Activated CD4-positive, alpha-beta T cell treated with anti-CD3 and anti-CD28 coated beads, Interleukin-2, amount 50 U/mL, for 1 hour (primary cell): ENCODE measurements at places on chromosomes 6 and 20.
A peak's percentile ranks its signal among the peaks of the same experiment; 100 is the strongest.

DNA sequence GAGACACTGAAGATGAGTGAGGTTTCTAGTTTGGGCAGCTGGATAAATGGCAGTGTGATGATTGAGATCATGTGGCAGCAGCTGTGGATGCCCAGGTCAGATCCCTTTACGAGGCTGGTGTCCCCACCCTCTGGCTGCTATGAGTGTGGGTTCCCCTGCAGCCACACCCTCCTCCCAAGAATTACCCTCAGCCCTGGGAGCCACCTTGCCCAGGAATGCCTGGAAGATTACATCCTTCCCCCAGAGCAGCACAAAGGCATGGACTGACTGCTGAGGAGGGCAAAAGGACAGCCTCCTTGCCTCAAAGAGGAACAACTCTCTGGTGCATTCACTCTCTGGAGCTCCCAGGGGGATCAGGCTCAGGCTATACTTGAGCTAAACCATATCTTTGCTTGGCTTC lies 15.0 kb upstream of the PKHD1 start:
- no peak for DNase-seq

- DNase-seq: no peak
Observed at GRCh38 chr6:63352069-63352543, 32.3 kb upstream of the LGSN start.

GRCh38 chr6:130779658-130780033 lies 47.6 kb upstream of the SMLR1 start:
- DNase-seq: no peak

GRCh38 chr6:2576499-2576898 lies 174.2 kb downstream of the MYLK4 start:
- DNase-seq: no peak

GRCh38 chr6:25217302-25217701 lies 61.9 kb upstream of the CARMIL1 start:
- no peak for DNase-seq

- DNase-seq: no peak
Observed at GRCh38 chr6:42989923-42990322, 5.6 kb downstream of the PPP2R5D start.

- no peak for DNase-seq
Observed at GRCh38 chr6:37514321-37514771, 14.7 kb upstream of the CCDC167 start.

GRCh38 chr20:41616228-41616627 lies 1.9 kb downstream of the CHD6 start:
- DNase-seq: no peak

DNA sequence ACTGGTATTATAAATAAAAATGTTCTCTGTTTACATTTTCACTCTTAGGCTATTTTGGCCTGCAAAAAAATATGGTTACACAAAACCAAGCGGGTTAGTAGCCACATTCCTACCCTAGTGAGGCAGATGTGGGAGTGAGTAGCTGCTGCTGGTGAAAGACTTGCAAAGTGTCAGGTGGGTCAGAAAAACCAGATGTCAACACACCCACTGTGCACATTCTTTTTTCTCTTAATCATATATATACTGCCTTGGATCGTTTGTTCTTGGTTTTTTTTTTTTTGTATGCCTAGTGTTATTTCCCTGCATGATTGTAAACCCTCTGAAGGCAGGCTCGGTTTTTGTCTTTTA lies 68.0 kb upstream of the TFB1M start:
- DNase-seq: no peak

DNA sequence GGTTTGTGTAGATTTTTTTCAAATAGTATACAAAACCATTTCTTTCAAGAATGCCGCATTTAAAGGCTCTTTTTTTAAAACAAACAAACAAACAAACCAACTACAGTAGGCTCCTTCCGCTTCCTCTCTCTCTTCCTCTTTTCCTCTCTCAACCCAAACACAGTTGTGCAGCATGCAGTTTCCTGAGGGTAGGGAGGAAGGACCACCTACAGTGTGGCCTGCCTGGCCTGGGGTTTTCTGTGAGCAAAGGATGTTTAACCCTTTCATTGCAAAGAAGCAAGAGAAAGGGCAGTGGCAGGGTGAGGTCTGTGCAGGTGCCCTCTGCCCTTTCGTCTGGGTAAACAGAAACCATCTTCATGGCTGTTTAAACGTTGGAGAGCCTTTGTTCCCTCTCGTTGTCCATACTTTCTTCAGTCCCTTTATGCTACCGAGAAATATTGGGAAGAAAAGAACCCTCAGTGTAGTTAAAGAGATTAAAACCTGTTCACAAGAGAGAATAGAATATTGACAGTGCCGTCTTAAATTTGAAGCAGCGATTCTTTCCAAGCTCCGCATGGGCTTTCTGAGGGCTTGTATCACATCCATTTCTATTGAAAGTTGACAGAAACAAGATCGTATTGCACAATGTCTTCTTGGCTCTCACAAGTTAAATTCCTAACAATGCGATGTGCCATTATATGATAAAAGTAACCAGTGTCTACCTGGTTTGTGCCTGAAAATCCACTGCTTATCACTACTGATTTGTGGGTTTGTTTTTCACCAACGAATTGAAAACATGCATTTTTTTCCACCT lies 215.5 kb upstream of the SNX9 start:
- DNase-seq: no peak

- DNase-seq: no peak
Observed at GRCh38 chr6:132314432-132314831, 86.8 kb downstream of the MOXD1 start.

GRCh38 chr6:167285077-167285770 lies 5.9 kb upstream of the UNC93A start:
- no peak for DNase-seq

DNA sequence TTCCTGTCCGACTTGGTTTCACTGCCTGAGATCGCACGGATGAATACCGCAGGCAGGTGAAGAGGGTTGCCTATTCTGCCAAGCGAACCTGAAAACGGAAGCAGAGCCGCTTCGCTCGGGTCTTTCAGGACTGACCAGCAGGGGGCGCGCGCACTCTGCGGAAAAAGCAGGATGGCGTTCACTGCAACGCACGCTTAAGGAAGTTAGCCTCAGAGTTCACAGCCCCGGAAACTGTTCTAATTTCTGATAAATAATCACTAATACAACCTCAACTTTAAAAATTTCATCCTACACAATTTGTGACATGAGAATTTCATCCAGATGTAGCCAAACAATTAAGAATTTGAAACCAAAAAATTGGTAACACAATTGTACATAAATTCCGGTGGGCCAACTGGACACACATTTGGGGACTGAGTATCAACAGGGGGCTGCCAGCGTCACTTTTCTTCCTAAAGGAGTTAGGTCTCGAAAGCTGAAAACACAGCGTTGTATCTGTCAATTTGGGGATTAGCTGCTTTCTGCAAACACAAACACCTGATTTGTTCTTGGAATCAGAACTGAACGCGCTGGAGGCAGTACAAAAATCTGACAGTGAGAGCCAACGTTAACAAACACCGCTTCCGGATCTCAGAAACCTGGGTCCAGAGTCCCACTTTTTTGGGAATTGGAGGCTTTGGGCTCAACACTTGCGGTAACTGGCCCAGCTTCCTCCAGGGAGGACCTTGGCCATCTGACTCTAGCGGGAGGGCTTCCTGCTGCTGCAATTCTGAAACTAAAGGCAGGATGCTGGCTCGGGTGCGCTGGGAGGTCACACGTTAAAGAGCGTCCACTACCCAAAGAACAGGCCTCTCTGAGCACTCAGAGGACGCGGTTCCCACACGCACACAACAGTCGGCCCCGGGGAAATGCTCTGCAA lies 8.8 kb downstream of the PXDC1 start:
- peak; percentile 91 for DNase-seq

- peak; percentile 60 for DNase-seq
Observed at GRCh38 chr6:4775494-4776130, 592 bp upstream of the CDYL start.

GRCh38 chr20:32007787-32008616 lies 2.2 kb upstream of the CCM2L start:
- DNase-seq: no peak
